ENCODE measurements at places on chromosomes 16 and 17.

DNA sequence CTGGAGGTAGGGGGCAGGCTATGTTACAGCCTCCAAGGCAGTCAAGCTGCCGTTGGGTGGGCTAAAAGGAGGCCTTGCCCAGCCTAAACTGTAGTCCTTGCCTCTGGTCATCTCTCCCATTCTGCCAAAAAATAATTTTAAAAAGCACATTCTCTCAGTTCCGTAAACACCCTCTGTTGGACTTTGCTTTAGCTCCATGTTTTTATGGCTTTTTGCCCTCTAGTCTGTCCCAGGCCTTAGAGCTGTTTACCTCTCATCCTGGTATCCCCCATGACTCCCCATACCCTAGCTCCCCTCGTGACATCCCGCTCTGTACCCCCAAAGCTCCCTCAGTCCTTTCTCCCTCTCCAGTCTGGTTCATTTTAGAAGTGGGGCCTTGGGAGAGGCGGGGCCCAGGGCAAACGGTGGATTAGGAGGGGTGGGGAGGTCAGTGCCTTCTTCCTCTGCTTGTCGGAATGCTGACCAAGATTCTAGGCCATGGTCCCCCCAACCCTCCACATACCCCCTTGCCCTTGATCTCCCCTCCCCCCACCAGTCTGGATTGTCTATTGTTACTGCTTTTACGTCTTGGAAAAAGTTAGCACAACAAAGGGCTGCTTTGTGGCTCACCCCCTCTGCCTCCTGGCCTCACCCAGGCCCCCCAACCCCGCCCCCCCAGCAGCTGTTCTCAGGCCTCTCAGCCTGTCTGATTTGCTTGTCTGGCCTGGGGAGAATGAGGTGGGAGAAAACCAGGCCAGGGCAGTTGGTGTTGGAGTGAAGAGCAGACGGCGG, 18.4 kb downstream of the GJD3 start:
- DNase-seq: no peak

DNA sequence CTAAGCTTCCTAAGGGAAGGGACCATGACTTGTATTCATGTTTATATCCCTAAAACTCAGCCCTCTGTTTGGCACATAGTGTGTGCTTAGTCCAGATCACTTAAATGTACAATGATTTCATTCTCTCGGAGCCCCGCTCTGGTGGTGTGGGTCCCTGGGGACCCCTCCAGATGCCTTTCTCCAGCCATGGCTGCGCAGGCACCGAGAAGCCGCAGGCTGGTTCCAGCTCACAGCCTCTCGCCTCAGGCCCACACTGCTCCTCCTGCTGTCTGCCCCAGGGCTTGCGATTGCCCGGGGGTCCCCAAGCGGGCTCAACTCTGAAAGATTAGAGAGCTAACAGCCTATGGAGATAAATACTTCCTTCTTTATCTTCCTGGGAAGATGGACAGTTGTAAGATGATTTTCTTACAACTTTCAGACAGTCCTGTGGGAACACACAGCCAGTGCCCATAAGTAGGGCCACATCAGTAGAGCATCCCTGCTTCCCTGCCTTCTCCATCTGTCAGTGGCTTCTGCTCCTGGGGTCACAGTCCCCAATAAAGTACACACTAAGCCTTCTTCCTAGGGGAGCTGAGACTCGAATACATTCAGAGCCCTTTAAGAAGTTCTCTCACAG, 66.2 kb downstream of the CENPV start:
- no peak for DNase-seq

GRCh38 chr17:80283116-80283852, 22.6 kb downstream of the RNF213 start:
- no peak for DNase-seq

- no peak for DNase-seq
Measured at GRCh38 chr16:51120730-51121347, 30.2 kb downstream of the SALL1 start.

DNA sequence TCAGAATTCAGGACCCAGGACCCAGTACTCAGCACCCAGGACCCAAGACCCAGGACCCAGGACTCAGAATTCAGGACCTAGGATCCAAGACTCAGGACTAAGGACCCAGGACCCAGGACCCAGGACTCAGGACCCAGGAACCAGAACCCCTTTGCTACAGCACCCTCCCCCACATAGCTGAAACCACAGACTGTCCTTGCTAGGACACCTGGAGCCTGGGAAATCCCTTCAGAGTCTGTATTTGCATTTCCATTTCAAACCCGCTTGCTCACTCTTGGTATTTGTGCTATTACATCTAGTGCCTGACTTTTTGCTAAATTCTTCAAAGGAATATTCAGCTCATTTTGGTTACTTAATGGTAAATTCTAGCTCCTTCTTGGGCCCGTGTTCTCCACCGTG, 275.8 kb upstream of the MAF start:
- no peak for DNase-seq

- DNase-seq: no peak
Measured at GRCh38 chr16:11637320-11637719, 30.9 kb upstream of the SNN start.

All from activated CD4-positive, alpha-beta T cell treated with anti-CD3 and anti-CD28 coated beads, Interleukin-10, Interleukin-2, amounts not matched to agents 100 ng/mL and 50 ng/mL, durations not matched to agents 16 hours and 8 hours (primary cell).